ENCODE measurements at places on chromosomes 7 and 10. TPM values are rescaled to one million over a fixed set of nuclear protein-coding genes. Genes with fewer than 3 reads are reported as not detected.

Gene CYP2C9
- total RNA-seq, result not detected

Gene FEZF1
- 0.17 TPM for total RNA-seq

Gene EGR2
- total RNA-seq, result 0.32 TPM

Gene UFSP1
- 7.0 TPM for total RNA-seq

Gene HMX2
- 1.1 TPM for total RNA-seq

DNA sequence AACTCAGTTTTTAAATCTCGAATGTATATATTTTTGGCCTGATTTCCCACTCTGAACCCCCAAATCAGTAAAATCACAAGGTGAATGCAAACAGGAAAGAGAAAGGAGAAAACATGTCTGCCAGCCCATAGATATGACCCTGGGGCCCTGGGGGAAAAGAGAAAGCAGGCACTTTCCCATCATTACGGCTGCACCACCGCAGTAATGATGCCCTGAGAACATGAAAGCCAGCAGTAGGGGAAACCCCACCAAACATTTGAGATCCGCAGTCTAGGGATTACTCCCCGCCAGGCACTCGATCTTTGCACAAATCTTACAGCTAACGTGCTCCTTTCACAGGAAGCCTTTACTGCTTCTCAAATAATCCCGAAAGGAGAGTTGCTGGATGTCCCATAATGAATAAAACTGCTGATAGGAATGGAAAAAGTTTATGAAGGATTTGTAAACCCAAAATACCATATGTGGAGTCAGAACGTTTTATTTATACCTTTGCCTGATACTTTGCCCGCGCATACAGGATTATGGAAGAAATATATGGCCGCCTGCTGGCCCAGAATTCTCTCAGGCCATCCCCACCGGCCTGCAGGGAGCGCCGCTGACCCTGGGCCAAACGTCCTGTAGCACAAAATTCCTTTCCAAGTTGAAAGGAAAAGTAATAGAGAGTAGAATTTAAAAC lies 180.0 kb upstream of the INHBA start:
- DNase-seq, result no peak

- no peak for DNase-seq
These were observed 10.7 kb downstream of the CCDC6 start for GRCh38 chr10:59895629-59896116.

GRCh38 chr10:43811871-43812270 lies 163.2 kb upstream of the ZNF32 start:
- no peak for DNase-seq

- peak; percentile 8 for DNase-seq
These were observed 613 bp downstream of the OAT start for GRCh38 chr10:124417895-124418725.

- DNase-seq, result no peak
These were observed 70.6 kb upstream of the PLXDC2 start for GRCh38 chr10:19745672-19746071.

DNA sequence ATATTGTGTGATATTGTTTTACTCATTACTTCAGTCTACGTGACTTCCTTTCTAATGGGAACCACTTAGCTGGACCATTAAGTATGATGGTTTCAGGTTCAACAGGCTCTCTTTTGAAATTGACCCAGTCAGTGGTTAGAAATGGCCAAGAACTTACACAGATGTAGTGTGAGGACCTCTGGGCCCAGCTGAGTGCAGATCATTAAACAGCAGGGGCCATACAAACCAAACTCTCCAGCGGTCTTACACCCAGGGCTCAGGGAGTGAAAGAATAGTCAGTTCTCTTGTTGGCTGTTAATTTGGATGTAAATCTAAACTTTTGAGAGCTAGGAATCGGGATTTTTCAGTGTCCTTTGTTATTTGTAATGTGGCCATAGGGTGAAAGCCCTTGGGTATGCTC lies 107.3 kb downstream of the CELF2 start:
- no peak for DNase-seq

DNA sequence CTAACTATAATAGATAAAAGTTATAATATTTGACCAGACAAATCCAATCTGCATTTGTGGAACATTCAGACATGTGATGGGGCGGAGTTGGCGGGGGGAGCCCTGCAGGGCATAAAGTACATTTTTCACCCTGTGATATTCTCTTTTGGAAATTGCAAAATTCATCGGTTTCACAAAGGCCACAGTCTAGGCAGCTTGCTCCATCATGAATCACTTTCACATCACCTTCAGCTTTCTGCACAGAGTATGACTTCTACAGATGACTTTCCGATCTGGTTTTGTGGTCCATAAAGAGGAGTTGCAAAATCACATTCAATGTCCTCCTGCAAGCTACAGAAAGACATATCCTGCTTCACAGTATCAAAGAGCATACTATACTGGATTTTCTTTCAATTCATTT lies 51.4 kb upstream of the APBB1IP start:
- no peak for DNase-seq

DNA sequence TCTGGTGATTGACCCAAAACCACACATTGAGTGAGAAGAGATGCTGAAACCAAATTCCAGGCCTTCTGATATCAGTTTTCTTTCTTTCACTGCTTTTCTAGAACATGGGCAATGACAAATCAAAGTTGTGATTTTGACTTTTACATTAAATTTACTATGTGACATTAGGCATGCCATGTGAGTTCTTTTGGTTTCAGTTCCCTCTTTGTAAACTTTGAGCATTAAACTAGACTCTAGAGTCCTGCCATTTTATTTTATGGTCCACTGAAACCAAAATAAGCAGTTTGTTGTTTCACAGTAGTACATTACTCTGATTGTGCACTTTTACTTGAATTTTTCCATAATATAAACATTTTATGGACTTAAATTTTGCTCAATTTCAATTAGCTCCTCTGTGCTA lies 381.1 kb upstream of the SEMA3D start:
- DNase-seq, result no peak

DNA sequence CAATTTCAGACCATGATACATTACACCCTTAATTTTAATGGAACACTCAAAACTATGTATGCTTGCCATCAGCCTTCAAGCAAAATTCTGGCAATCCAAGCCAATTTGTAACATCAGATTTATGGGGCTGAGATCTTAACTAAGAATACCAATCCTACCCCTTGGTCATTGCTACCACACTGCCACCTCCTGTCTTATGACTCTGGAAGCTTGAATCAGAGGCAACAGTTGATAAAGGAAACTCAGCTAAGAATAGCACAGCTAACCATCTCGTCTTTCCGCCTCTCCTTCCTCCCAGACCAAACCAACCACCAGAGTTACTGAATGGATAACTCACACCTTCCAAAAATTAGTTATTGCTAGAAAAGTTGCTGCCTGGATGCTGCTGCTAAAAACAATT lies 7.4 kb downstream of the IGF2BP3 start:
- no peak for DNase-seq

DNA sequence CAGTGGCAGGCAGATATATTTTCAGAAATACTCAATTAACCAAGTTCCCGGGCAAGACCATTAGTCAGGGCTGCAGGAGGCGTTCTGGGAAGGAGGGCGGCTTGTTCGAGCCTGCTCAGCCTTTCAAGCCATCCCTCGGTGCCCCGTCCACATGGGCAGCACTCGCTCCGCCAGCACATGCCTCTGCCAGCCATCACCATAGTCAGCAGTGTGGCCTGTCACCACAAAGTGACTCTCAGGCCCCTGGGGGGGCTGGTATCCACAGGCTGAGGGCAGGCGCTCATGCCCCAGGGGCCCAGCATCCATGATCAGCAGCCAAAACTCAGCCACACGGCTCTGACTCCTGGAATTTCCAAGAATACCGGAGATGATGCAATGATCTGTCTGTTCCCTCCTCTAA lies 81.9 kb downstream of the CHST15 start:
- no peak for DNase-seq
